ENCODE measurements at places on chromosomes 6 and 20.

- no peak for DNase-seq
These were observed 24.9 kb upstream of the NOL4L start for GRCh38 chr20:32609993-32610392.

DNA sequence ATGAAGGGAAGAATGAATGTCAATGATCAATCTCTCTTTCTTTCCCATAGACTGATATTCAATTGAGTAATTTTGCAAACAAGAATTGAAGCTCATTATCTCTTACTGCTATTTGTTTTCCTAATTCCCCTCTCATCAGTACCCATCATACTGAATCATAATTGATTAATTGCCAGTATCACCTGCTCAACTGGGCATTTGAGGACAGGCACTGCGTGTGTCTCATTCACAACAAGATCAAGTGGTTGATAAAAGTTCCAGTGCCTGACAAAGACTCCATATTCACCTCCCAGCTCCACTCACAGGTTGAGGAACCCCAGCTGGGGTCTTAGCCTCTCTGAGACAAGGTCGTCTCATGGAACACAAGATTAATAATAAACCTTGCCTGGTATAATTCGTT lies 67.7 kb downstream of the BCAS1 start:
- no peak for DNase-seq

GRCh38 chr6:157644043-157644810 lies 178.8 kb upstream of the SNX9 start:
- DNase-seq: no peak

DNA sequence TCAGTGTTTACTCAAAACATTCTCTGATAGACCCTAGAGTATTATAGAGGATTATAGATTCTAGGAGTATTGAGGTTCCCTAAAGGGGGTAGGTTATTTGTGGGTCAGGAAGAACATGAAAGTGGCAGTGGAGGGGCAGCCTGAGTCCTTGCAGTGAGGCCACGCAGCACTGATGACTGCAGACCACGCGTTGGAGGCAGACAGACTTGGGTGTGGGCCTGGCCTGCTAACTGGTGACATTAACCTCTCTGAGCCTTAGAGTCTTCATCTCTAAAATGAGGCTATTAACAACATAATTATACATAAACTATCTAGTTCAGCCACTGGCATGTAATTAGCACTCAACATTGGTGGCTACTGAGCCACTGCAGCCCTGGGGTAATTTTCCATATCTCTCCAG lies 16.1 kb downstream of the MTCL3 start:
- DNase-seq: no peak

DNA sequence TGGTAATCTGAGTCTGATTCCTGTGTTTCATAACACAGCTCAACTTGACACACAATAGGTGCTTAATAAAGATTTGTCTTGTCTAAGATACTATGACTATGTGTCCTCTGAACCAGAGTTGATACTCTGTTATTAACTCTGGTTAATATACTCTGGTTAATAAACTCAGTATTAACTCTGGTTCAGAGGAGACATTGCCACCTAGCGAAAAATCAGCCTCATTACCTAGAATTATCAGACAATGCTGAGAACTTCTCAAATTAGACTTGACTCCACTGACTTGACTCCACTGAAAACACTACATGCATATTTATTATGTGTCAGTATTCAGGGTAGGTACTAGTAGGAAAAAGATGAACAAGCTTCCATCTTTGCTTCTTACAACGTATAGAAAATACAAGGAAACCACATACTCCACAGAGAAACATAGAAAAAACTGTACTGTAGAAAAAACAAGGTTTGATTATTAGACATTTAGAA lies 73.9 kb downstream of the AHI1 start:
- peak; percentile 37 for DNase-seq

DNA sequence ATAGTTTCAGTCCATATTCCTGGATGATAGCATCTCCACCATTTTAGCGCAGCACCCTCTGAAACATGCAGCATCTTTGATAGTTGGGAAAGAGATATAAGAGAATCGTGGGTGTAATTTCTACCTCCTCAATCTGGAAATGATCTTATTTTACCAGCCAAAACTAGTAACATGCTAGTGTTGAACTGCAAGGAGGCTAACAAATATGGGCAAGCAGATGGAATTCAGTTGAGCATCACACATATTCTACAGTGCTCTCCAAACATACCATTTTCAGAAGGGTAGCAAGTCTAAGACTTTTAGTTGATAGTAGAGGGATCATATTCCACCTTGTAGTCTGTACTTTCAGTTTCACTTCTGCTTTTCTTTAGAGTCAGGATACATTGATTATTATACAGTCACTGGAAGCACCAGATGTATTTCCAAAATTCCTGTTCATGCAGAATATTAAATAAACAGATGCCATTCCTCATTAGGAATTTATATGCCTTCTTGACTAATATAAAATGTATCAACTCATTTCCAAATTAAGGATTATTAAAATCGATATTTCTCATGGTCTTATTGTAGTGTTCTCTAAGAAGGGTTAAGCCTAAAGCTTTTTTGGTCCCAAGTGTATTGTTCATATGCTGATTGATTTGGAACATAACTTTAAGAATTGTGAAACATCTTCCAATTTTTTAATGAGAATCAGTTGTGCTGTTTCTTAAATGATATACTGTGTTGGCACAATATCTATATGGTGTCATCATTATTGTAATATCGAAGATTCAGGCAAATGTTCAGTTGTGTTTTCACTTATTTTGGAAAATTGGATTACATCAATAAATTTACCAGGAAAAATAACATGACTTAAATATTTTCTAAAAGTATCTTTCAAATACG lies 362.0 kb downstream of the CENPW start:
- peak; percentile 2 for DNase-seq

DNA sequence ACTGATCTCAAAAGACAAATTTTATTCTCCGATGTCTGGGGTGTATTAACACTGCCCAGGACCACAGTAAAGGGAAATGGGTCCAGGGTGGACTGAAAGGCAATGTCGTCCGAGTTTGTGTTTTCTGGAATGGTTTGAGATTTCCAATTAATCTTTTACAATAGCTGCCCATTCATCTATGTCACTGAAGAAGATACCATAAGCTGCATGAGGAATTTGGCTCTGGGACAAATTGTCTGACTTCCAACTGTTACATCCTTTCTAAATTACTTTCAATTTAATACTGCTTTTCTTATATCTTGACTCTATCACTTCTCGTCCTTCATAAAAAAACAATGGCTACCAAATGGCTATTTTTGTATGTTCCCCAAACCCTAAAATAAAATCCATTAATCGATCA lies 130.7 kb upstream of the KCNK16 start:
- DNase-seq: no peak

DNA sequence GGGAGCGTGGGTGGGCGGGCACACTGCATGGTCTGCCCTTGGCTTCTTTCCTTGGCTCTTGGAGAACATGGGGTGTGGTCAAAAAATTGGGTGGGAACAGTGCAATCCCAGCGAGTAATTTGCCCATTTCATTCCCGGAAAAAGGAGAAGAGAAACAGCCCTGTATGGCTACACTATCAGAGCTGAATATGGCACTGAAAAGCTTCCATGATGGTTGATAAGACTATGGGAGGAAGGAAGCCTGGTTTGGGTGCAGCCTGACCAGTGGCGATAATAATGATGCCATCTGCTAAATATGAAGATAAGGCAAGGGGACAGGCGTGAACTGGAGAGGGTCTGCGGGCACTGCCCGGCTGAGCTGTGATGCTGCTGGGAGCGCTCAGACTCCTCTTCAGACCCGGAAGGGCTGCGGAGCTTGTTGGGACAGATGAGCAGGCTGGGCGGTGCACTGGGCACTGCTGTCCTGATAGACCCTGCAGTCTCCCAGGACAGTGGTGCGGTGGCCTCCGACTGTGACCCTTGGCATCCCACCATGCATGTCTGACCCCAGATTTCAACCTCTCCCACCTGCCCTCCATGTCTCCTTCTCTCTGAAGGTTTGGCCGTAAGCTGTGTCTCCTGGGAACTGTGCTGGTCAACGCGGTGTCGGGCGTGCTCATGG lies 10.2 kb downstream of the SLC22A1 start:
- DNase-seq: no peak

DNA sequence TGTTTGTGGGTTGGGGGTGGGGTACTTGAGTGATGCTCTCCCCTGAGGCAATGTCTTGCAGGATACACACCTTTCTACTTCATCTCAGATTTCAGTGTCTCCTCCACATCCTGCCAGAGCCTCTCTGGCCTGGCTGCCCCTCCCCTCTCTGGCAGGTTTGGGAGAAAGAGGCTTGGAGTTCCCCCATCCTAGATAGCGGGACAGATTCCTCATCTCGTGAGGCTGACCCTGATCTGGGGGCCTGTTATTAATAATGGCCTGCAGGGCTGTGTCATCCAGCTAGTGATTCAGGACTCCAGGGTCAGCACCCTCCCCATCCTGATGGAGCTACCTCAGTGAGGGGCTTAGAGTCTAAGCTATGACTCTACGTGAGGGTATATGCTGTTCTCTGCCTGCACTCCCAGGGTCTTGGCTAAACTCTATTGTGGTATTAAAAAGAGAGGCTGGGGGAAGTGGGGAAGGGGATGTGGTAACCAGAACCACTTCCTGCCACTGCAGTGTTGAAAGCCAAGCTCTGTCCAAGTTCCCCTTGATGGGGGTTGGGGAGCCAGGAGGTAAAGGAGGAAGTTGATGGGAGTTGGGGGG lies 3.7 kb upstream of the MMP9 start:
- no peak for DNase-seq

DNA sequence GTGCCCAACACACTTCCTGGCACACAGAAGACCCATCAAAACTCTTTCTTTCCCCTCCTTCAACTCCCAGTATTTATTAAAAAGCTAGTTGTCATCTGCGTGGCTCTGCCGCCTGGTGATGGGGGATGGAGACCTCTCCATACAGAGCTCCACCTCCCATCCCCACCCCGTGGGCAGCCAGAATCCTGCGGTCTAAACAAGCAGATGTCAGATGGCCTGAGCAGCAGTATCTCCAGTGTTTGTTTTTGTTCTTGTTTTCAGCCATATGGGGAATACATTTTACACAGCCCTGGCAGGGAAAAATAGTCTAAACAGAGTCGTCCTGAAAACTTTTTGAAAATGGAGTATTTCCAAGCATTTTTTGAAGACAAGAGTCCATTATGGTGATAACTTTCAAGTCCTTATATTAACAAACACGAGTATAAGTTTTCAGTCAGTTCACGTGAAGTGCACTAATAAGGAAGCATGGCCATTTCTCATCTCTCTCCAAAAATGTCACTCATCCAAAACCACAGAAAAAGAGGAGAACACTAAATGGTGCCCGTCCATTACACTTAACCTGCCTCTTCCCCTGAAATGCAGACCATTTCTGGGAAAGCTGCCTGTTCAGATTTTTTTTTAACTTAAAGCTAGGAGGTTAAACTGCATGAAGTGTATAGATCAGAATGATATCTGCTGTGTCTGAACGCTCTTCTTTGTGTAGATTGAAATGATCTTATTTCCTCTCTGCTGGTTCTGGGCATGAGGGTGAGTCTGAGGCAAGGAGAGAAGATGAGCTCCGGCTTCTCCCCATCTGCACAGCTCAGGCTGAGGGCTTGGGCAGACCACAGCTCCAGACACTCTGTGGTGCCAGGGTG lies 91.0 kb downstream of the TCP11 start:
- no peak for DNase-seq

- no peak for DNase-seq
These were observed 172.5 kb upstream of the THEMIS start for GRCh38 chr6:128073389-128073788.

DNA sequence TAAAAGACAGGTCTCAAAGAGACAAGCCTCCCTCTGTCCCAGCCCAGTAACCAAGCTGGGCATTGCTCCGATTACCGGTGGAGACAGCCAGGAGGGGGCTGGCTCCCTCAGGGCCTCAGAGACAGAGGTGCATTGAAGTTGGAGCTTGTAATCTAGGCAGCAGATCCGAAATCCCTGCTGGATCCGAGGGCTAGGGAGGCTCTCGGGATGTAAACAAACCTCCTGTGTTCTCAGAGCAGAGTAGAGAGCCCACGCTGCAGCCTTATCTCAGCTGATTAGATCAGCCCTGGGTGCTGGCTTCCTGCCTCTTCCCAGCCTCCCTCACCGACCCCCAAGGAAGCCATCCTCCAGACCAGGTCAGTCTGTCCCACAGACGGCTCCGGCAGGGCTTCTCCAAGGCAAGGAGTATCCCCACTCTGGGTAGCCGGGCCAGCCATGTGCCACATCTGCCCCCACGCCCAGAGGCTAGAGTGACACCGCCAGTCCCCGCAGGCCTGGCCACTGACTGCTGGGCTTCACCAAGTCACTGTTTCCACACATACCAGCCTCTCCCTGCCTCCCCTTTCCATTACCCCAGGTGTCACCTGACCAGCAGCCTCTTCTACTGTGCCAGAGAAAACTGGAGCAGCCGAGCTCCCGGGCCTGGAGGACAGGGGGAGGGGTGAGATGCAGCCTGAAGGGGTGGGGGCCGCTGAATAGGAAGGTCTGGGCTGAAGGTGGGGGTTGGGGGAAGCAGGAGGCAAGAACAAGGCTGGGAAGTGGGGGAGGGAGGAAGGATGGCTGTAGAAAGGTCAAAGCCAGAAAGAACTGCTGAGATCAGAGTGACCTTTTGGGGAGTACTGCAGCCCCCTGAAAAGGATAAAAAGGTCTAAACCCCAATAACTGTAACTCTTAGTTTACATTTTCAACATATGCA lies 6.0 kb downstream of the SDC4 start:
- no peak for DNase-seq

DNA sequence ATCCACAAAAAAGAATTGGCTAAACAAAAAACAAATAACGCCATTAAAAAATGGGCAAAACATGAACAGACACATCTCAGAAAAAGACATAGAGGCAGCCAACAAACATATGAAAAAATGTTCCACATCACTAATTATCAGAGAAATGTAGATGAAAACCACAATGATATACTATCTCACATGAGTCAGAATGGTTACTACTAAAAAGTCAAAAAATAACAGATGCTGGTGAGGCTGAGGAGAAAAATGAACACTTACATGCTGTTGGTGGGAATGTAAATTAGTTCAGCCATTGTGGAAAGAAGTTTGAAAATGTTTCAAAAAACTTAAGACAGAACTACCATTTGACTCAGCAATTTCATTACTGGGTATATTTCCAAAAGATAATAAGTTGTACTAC lies 430.1 kb upstream of the JAG1 start:
- no peak for DNase-seq

DNA sequence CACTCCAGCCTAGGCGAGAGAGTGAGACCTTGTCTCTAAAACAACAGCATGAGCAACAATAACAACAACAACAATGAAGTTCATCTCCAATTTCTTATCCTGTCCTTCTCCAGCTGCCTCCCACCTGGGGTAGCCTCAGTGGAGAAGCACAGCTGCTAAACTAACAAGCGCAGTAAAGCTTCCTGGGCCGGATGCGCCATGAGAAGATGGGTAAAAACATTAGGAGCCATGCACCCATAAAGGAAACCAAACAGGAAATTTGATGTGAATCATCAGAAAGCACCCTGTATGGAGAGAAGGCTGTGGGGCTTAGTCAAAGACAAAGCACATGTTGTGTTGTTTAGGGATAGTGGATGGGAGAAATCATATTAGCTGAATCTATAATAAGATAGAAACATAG lies 61.1 kb upstream of the CCN6 start:
- no peak for DNase-seq

DNA sequence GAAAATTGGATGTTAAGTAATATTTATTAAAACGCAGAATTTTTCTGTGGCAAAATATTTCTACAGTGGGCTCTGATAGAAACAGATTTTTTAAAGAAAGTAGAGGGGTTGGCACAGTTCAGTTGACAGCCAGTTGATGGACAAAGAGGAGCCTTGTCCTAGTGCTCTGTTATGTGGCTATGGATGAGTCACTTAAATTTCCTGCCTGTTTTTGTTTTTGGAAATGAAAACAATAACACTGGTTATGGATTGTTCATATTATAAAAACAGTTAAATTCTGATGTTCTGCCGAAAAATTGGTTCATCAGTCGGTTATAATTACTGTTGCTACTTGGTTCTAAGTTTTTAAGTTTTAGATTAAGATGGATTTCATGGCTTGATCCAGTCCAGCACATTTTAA lies 42.8 kb downstream of the MYO6 start:
- DNase-seq: no peak

Measured in RPMI8226 (cell line).